Activated CD4-positive, alpha-beta T cell treated with anti-CD3 and anti-CD28 coated beads, Interleukin-2, amount 10 ng/mL, durations not matched to agents 24 days and 14 days (primary cell): ENCODE measurements at places on chromosomes 1 and 21. TPM values are rescaled to one million over a fixed set of nuclear protein-coding genes. Genes with fewer than 3 reads are reported as not detected.

- no peaks in the 10 kb centered on the region for H3K36me3 ChIP-seq
- no peak for DNase-seq
- no peak overlapping the region for H3K27ac ChIP-seq
- no peaks in the 10 kb centered on the region for H3K4me1 ChIP-seq
- no peak overlapping the region for H3K4me3 ChIP-seq
- H3K27me3 ChIP-seq, result peaks cover 16% of the 10 kb centered on the region
These were observed 10.1 kb upstream of the CPT2 start for GRCh38 chr1:53186533-53186932.

ZNF326 gene
- 36.8 and 38.1 TPM in 2 replicates for total RNA-seq

NEK2 gene
- total RNA-seq, result 18.0 and 18.2 TPM in 2 replicates

MIS18A gene
- total RNA-seq, result 27.8 and 31.3 TPM in 2 replicates

MAP3K21 gene
- total RNA-seq, result 1.5 and 1.6 TPM in 2 replicates
